ENCODE measurements at places on chromosomes 5 and 9. TPM values are rescaled to one million over a fixed set of nuclear protein-coding genes. Genes with fewer than 3 reads are reported as not detected.

DNA sequence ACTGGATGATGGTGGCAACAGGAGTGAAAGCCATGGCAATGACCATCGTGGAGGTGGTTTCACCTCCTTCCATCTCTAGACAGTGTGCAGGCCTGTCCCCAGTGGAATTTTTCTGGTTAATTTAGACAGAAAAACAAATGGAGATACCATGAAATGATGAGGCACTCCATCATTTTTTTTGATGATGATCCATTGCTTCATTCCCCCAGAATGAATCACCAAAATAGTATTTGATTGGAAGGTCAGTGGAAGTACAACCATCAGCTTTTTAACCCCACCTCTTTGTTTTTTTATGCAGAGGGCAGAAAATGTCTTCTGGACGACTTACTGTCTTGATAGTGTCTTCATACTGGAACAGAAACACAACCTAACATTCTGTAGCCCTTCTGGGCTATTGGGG is 42.6 kb upstream of the ADRA1B start:
- H3K4me3 ChIP-seq = no peak overlapping the region
- no peak overlapping the region for H3K27ac ChIP-seq
- peaks cover 8% of the 10 kb centered on the region for H3K4me1 ChIP-seq
- H3K36me3 ChIP-seq = no peaks in the 10 kb centered on the region
- no peaks in the 10 kb centered on the region for H3K27me3 ChIP-seq

DNA sequence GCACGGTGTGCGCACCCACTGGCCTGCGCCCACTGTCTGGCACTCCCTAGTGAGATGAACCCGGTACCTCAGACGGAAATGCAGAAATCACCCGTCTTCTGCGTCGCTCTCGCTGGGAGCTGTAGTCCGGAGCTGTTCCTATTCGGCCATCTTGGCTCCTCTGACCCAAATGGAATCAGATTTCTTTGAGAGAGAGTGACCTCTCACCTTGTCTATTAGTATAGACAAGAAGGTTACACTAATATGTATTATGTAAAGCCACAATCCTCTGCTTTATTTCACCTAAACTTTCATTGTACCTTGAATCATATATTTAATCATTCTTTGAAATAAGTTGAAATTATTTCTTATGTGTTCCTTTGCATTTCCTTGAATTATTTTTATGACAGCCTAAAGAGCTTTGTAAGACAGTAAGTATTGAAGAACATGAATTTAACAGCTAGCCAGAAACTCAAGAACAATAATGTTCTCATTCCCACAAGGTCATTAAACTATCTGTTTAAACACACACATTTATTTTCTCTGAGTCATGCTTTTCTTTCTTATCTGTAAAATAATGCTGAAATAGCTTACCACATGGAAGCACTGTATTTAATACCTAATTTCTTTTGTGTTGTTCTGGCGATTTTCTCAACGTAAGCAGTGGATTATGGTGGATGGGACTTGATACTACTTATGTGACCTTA is 91.8 kb upstream of the DMRTA1 start:
- no peak overlapping the region for H3K4me3 ChIP-seq
- no peak for DNase-seq
- no peaks in the 10 kb centered on the region for H3K36me3 ChIP-seq
- no peak overlapping the region for H3K27ac ChIP-seq

DNA sequence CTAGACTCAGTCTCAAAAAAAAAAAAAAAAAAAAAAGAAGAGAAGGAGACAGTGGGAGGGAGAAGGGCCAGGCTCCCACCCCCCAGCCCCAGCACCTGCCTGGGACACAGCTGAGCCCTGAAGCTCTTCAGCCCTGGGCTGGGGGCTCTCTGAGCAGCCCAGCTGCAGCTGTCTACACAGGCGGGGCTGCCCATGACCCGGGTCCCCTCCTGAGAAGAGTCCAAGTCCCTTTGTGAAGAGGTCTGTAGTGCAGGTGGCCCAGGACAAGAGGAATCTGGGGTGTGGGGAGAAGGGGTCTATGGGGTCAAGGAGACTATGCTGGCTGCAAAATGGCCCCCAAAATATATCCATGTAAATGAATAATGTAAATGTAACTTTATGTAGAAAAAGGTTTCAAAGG is 6.7 kb upstream of the LCN2 start:
- no peaks in the 10 kb centered on the region for H3K27me3 ChIP-seq
- H3K36me3 ChIP-seq = no peaks in the 10 kb centered on the region

GRCh38 chr9:127154003-127154389 is 31.6 kb upstream of the ANGPTL2 start:
- no peaks in the 10 kb centered on the region for H3K4me1 ChIP-seq
- H3K4me3 ChIP-seq = no peak overlapping the region
- peak overlapping the region; percentile 43 for H3K27ac ChIP-seq
- no peaks in the 10 kb centered on the region for H3K27me3 ChIP-seq
- DNase-seq = peak; percentile 10

- DNase-seq = no peak
- no peaks in the 10 kb centered on the region for H3K36me3 ChIP-seq
- no peaks in the 10 kb centered on the region for H3K27me3 ChIP-seq
- no peaks in the 10 kb centered on the region for H3K4me1 ChIP-seq
Observed at GRCh38 chr5:25190521-25191000, 545.8 kb upstream of the CDH10 start.

DNA sequence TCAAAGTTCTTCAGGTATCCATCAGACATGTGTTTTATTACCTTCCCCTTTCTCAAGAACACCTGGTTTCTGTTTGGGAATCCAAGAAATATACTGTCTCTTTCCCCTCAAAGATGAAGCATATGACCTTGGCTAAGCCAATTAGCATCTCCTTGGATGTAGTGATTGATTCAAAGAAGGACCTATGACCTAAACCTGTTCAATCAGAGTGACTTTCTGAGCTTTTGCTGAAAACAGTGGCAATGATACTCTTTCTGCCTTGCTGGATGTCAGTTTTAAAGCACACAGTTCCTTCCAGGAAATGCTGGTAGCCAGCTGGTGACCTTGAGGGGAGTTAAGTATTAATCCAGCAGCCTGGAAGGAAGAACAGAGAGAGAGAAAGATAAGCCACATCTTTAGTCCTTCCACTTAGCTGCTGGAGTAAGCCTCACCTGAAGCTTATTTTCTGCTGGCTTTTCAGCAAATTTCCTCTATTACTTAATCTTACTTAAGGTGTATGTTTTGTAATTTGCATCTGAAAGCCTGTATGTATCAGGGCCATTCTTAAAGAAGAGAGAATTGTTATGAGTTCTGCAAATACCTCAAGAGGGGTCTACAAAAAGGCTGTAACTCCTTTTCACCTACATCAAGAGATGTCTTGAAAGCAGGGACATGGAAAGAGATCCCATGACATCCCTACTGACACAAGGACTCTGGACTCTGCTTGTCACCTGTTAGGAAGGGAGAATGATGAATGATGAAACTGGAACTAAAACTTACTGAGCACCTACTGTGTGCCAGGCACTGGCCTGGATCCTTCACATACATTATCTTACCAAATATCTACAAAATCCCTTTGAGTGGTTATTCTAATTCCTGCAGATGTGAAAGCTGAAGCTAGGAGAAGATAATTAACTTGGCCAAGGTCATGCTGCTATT is 35.2 kb upstream of the PIK3R1 start:
- H3K4me3 ChIP-seq = no peak overlapping the region
- no peaks in the 10 kb centered on the region for H3K4me1 ChIP-seq
- H3K27ac ChIP-seq = no peak overlapping the region
- no peaks in the 10 kb centered on the region for H3K36me3 ChIP-seq

DNA sequence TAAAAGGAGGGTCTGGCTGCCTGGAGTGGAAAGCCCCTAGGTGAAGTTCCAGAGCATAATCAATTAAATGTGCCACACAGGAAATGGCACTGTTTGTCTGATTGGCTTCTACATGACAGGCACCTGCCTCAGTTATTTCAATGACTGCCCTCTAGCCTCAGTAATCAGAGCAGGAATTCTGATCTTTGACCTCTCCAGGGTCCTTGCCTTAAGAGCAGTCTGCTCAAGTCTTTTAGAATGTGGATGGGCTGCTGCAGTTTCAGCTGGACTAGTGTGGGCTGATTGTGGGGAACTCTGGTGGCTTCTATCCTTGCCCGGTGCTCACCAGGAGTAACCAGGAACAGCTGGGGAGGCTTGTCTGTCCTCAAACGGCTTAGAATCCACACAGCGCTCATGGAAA is 98.9 kb downstream of the LIX1 start:
- H3K4me1 ChIP-seq = no peaks in the 10 kb centered on the region
- H3K4me3 ChIP-seq = no peak overlapping the region
- no peak for DNase-seq
- no peak overlapping the region for H3K27ac ChIP-seq
- no peaks in the 10 kb centered on the region for H3K27me3 ChIP-seq

- H3K27me3 ChIP-seq = no peaks in the 10 kb centered on the region
- no peak overlapping the region for H3K27ac ChIP-seq
- no peaks in the 10 kb centered on the region for H3K36me3 ChIP-seq
Observed at GRCh38 chr5:90802474-90803317, 244.1 kb downstream of the ADGRV1 start.

GRCh38 chr9:16561121-16561520 is 309.3 kb downstream of the BNC2 start:
- H3K36me3 ChIP-seq = no peaks in the 10 kb centered on the region
- H3K4me3 ChIP-seq = no peak overlapping the region
- no peaks in the 10 kb centered on the region for H3K4me1 ChIP-seq
- no peaks in the 10 kb centered on the region for H3K27me3 ChIP-seq

- H3K4me3 ChIP-seq = no peak overlapping the region
- H3K27ac ChIP-seq = no peak overlapping the region
- H3K4me1 ChIP-seq = no peaks in the 10 kb centered on the region
- no peaks in the 10 kb centered on the region for H3K36me3 ChIP-seq
- DNase-seq = no peak
Observed at GRCh38 chr5:15993919-15994318, 185.7 kb downstream of the MARCHF11 start.

DNA sequence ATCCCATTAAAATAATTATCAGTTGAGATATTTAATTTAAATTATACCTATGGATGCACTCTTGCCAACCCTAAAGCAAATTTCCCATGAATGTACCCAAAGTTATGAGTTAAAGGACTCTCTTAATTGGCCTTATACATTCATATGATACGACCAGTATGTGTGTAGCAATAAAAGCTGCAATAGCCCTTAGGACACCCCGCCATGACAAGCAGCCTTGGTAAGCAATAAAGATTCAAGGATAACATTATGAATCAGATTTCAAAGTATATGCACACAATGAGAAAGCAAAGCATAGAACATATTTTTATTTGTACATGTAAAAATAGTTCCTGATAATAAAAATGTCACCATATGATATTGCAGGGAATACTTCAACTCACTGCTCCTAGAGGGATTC is 1699.3 kb upstream of the CDH9 start:
- no peak overlapping the region for H3K4me3 ChIP-seq
- no peaks in the 10 kb centered on the region for H3K36me3 ChIP-seq
- H3K4me1 ChIP-seq = no peaks in the 10 kb centered on the region
- no peak overlapping the region for H3K27ac ChIP-seq
- DNase-seq = no peak
- no peaks in the 10 kb centered on the region for H3K27me3 ChIP-seq

DNA sequence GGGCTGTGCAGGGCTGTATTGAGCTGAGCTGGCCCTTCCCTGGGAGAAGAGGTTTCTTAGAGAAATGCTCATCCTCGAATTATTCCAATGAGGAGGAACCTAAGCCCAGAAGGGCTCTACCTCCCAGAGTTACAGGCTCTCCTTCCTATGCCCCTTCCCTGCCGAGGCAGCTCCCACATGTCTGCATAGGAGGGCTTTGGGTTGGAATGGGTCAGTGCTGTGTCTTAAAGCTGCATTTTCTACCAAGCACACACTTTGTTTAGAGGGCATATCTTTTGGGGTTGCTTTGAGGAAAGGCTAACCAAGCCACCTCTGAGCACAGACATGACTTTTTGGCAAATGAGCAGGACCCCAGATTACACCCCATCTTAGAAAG is 9.1 kb downstream of the NEK6 start:
- no peak for DNase-seq
- H3K27me3 ChIP-seq = no peaks in the 10 kb centered on the region

DNA sequence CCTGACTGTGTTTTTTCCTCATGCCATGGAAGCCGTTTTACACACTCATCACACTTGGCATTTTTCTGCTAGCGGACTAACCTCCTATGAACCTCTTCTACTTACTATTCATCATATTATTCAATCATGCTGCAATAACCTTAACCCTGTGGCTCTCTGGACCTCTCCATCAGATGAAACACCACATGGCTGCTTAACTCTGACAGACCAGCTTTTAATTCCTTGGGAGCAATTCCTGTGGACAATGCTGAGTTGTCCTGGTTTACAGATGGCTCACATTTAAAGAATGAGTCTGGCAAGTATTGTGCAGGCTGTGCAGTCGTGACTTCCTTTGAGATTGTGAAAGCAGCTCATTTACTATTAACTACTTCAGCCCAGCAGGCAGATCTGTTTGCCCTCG is 9.0 kb downstream of the OR1J1 start:
- H3K4me3 ChIP-seq = no peak overlapping the region
- H3K4me1 ChIP-seq = no peaks in the 10 kb centered on the region
- no peaks in the 10 kb centered on the region for H3K27me3 ChIP-seq
- H3K36me3 ChIP-seq = no peaks in the 10 kb centered on the region

- DNase-seq = no peak
- H3K27me3 ChIP-seq = no peaks in the 10 kb centered on the region
- H3K4me1 ChIP-seq = no peaks in the 10 kb centered on the region
- no peaks in the 10 kb centered on the region for H3K36me3 ChIP-seq
Observed at GRCh38 chr9:23551311-23551721, 274.7 kb downstream of the ELAVL2 start.

- H3K27me3 ChIP-seq = no peaks in the 10 kb centered on the region
- H3K4me1 ChIP-seq = no peaks in the 10 kb centered on the region
- peak overlapping the region; percentile 64 for H3K4me3 ChIP-seq
- no peak overlapping the region for H3K27ac ChIP-seq
Observed at GRCh38 chr5:141051521-141051866, 320 bp downstream of the PCDHB1 start.

GRCh38 chr5:124981901-124982300 is 235.5 kb upstream of the ZNF608 start:
- H3K36me3 ChIP-seq = no peaks in the 10 kb centered on the region
- no peak overlapping the region for H3K4me3 ChIP-seq
- H3K27ac ChIP-seq = peak overlapping the region; percentile 52
- no peaks in the 10 kb centered on the region for H3K27me3 ChIP-seq
- H3K4me1 ChIP-seq = no peaks in the 10 kb centered on the region

- H3K4me1 ChIP-seq = no peaks in the 10 kb centered on the region
- no peak overlapping the region for H3K27ac ChIP-seq
- no peak for DNase-seq
- no peak overlapping the region for H3K4me3 ChIP-seq
- H3K27me3 ChIP-seq = no peaks in the 10 kb centered on the region
- no peaks in the 10 kb centered on the region for H3K36me3 ChIP-seq
Observed at GRCh38 chr5:117999939-118000549, 988.3 kb downstream of the DTWD2 start.

The PLAC8L1 gene
- not detected for total RNA-seq

The MRRF gene
- 44.9 TPM for total RNA-seq

The SHROOM1 gene
- 2.4 TPM for total RNA-seq

The CRB2 gene
- 2.3 TPM for total RNA-seq

The CXCL14 gene
- total RNA-seq = 1,054 TPM

The LEAP2 gene
- total RNA-seq = 2.9 TPM

Measured in breast epithelium (tissue), 4 donors.